ENCODE measurements at places on chromosomes 7 and 10. TPM values are rescaled to one million over a fixed set of nuclear protein-coding genes. Genes with fewer than 3 reads are reported as not detected.

- no peak for DNase-seq
Measured at GRCh38 chr10:129773359-129773990, 190.6 kb downstream of the EBF3 start.

Gene UCMA
- total RNA-seq: not detected

DNA sequence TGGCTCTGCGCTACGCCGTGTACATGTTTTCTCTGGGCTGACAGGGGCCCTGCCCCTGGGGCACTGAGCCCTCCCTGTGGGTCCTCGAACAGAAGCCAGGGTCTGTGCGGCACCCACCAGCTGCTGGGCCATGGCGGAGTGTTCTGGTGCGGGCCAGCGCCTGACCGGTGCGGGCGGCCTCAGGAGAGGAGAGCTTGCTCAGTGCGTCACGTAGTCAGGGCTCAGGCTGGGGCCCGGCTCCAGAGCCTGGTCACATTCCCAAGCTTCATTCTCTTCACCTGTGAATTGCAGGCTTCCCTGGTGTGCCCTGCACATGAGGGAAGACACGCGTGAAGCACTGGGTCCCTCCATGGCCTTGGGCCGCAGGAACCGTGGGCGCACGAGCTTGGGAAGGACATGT, 15.5 kb downstream of the GET4 start:
- no peak for DNase-seq

- DNase-seq: no peak
Measured at GRCh38 chr10:77644557-77645243, 7.1 kb upstream of the KCNMA1 start.

DNA sequence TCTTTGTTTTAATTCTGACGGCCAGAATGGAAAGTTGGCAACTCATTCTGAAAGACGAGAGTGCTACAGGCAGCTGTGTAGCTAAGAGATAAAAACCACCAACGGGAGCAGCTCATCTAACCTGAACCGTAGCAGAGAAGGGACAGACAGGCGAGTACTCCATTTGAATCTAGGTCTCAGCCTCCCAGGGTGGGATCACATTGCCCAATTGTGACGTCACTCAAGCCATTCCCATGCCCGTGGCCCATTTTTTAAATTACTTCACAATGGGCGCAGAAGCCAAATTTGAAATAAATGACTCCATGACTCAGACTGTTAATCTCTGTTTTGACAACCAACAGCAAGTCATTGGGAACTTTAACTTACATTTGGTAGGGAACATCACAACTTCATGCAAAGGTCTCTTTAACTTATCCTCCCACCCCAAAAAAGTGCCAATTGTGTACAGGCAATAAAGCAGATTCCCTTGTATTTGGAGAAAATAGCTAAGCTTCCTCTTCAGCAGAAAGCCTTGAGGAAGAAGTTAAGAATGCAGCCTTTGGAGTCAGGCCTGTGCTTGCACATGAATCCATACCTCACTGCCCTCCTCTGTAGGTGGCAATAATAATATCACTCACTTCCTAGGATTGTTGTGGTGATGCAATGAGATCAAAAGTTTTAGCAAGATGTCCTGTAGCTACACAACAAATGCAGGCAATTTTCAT, 93.2 kb upstream of the KIF5B start:
- DNase-seq: peak; percentile 67

Data from thoracic aorta (tissue), 2 donors.